Posterior vena cava (tissue), 2 donors: ENCODE measurements at places on chromosomes 2 and 18. TPM values are rescaled to one million over a fixed set of nuclear protein-coding genes. Genes with fewer than 3 reads are reported as not detected.

DNA sequence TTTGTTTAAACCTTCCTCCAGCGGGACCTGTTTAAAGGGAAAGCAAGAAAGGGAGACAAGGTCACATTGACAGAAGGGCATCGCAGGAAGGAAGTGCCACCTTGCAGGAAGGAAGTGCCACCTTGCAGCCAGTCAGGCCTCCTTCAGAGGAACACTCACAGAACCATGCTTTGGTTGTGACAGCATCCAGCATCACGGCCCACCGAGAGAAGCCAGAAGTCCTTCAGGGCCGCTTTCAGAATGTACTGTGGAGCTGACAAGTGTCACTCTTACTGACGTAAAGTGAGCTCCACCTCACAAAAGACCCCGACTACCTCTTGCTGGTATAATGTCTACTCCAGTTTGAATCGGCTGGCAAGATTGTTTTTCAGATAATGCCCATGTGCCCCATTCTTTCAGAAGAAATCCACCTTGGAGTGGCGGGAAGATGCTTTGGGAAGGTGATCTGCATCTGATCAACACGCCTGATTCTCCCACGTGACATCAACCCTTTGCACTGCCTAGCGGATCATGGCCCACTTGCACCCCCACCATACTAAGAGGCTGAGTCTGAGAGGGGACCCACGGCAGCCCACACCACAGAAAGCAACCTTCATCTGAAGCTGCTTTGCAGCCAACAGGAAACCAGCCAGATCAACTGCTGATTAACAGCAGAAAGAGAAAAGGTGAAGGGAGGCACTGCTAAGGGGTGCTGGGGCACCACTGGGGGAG lies 99.8 kb downstream of the UXS1 start:
- DNase-seq: no peak

- peak; percentile 81 for DNase-seq
Observed at GRCh38 chr18:2914881-2915240, 68.1 kb downstream of the EMILIN2 start.

- peak; percentile 72 for DNase-seq
Observed at GRCh38 chr2:216636551-216637450, 3.6 kb downstream of the IGFBP2 start.

Gene CNTNAP5
- total RNA-seq: not detected
